ENCODE measurements at places on chromosomes 2 and 18.

DNA sequence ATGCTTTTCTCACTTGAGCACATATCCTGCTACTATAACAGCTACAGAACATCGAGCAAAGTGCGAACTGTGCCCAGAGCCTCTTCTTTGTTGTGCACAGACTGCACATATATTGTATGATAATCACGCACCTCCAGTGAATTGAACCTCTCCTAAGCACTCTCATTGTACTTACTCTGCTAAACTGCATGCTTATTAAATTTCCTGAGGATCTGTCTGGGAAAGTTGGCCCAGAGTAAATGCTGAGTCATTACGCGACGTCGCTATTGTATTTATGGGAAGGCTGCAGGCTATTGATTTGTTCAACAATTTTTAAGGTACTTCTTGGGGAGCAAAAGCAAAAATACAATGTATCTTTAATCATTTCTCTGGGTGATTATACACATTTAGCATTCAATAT is 399.6 kb upstream of the DSEL start:
- DNase-seq = no peak

GRCh38 chr2:165594935-165595255 is 125.4 kb downstream of the CSRNP3 start:
- no peak for DNase-seq

DNA sequence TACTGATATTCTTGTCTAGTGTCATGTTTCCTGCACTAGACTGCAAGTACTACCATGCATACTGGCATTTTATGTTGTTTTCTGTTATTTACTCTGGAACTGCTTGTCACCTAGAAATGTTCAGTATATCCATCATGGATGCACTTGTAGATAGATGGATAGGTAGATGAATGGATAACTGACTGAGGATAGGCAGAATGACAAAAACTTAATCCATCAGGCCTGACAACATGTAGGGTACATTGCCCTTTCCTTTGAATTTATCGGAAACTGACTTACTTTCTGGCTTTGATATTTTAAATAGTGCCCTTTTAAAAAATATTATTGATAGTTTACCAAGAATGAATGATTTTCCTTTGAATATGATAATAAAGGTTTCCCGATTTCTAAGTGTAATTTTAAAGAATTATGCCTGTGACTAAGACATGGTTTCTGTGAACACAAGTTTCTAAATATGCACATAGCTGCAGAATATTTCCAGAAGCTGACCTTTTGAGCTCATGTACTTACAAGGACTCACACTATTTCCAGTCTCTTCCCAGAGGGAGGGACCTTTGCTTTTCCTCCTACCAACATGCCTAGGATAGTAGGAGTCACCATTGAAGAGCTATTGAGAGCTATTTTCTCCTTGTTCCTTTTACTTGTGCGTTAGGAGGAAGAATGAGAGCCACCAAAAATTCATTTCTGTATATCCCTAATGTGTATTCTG is 81.3 kb downstream of the ANKRD12 start:
- no peak for DNase-seq

GRCh38 chr18:77567205-77567604 is 317.6 kb downstream of the GALR1 start:
- no peak for DNase-seq

DNA sequence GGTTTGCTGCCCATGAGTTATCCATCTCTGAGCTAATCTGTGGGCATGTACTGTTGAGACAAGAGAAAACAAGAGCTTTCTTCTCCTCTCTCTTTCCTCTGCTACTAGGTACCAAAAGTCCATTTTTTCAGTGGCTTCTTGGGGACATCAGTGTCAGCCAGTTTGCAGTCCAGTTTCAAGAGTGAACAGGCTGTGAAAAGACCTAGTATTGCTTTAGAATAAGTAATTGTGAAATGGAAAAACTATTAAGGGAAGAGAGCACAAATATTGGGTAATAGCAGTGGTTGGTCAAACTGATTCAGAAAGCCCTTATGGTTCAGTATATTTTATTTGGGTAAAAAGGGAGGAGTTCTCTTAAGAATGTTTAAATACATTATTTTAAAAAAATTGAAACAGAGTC is 33.0 kb upstream of the MEP1B start:
- no peak for DNase-seq

DNA sequence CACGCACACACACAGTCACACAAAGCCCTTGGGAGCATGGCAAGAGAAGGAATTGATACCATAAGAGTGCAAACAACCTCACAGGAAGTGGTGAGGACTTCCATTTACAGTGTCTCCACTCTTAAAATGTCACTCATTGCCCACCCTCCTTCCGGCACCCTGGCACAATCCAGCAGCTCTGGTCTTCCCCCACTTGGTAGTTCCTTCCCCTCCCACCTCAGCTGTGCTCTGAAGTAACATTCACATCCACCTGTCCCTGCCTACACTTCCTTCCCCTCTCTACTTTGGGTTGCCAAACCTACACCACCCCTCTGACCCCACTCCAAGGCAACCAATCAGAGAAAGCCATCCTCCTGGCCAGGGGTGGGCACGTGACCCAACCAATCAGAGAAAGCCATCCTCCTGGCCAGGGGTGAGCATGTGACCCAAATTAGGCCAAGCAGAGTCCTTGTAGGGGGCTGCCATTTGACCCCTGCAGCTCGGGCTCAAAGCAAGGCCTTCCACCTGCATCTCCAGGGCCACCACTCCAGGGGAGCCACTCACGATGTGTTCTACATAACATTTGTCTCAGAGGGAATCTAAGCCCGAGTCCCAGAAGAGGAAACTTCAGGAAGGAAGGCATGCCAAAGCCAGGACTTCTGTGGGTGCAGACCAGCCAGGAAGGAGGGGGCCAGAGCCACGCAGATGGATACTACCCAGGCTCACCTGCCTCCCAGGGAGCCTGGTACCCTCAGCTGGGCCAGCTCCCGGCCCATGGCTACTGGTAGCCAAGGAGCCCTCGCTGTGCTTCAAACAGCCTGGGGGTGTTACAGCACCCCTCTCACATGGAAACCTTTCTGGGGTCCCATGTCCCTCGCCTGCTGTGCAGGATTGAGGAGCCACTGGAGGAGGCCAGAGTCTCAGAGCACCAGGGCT is 21.2 kb downstream of the CYP26B1 start:
- no peak for DNase-seq

Measured in right forelimb (tissue), 1 donor.